ENCODE measurements at places on chromosomes 1 and 21.
A peak's percentile ranks its signal among the peaks of the same experiment; 100 is the strongest.

DNA sequence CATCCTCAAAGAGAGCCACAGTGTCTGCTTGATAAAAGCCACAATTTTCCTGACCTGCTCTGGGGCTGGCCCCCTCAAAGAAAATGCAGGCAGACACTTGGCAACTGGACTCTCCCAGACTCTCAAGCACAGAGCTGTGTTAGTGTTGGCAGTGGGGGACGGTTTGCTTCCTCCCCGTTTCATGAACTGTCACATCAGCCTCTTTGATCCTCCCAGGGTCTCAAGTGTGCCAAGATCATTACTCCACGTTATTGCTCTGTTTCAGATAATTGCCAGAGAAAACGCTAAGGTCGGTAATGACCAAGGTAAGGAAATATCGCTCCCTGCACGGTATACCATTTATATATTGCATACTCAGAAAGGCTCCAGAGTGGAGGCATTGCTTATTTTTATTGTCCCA, 138.8 kb downstream of the NTMT2 start:
- no peak for DNase-seq

- DNase-seq, result no peak
Observed at GRCh38 chr1:153428073-153428638, 11.8 kb downstream of the S100A7A start.

- DNase-seq, result no peak
Observed at GRCh38 chr1:51190961-51191360, 45.1 kb upstream of the RNF11 start.

DNA sequence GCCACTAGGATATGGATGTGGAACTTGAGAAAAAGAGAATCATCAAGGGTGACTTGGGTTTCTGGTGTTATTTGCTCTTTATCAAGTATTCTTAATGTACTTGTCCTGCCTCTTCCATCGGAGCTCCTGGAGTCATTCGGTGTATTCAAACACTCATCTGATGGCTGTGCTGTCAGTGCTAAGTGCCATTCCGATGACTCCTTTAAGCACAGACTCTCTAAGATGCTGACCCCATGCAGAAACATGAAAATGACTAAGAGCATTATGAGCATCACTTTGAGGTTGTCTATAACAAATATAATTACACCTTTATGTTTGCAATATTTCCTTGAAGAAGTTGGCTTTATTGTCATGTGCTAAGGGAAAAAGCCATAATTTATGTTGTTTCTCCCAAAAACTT, 11.3 kb upstream of the RPL5 start:
- peak; percentile 41 for DNase-seq

DNA sequence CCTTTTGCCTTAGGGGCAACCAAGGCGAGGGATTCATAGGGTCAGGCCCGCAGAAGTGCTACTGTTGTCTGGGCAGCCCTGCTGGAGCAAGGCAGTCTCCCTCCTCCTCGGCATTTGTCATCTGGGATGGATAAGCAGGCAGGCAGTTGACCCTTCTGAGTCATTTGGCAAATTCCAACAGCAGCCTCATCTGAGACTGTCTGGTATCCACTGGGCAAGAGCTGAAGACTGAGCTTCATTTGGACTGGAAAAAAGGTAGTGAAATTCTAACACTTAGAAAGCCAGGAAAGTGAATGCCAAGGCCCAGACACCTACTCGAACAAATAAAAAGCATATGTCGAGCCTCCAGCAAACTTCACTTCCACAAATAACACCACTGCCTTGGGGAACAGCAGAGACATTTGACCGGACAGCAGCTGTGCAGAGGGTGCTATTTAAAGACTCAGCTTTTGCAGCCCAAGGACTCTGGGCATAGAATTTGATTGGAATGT, 4.0 kb upstream of the ZBTB40 start:
- DNase-seq, result peak; percentile 92

DNA sequence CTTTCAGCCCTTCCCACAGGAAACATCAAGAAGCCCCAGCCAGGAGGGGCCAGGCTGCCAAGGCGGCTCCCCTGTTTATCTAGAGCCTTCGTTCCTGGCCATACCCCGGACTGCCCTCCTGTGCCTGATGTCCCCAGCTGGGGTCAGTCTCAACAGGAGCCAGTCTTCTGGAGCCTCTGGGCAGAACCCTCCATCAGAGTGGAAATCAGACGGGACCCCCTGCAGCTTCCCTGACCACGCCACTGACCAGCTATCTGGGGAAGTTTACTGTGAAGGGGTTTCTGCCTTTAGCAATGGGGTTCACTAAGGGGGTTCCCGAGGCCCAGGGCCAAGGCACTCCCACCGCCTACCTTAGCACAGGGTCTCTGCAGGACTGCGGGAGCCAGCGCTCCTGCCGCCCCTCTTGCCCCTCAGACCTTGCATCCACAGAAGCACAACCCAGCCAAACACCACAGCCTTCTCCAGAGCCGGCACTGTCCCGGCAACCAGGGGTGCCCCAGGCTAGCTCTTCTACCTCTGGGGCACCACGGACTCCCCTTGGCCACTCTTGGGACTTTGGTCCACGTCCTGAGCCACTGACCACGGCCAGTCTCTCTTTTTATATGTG, 3.5 kb upstream of the MTFR1L start:
- DNase-seq, result no peak

DNA sequence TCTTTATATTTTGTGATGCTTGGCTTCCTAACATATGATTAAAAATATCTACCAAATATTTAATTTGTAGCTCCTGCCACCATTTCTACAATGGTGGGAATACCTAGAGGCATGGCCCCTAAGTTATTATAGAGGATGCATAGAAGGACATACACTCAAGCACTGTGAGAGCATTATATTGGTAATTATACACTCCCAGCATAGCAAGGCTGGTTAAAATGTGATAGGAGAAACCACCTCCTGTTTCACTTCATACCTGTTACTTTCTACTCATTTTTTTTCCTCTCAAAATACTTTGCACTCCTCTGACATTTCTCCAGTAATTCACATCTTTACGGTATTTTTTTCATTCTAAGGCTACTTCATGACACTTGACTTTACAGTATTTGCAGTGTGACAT, 92.9 kb downstream of the HS2ST1 start:
- no peak for DNase-seq

DNA sequence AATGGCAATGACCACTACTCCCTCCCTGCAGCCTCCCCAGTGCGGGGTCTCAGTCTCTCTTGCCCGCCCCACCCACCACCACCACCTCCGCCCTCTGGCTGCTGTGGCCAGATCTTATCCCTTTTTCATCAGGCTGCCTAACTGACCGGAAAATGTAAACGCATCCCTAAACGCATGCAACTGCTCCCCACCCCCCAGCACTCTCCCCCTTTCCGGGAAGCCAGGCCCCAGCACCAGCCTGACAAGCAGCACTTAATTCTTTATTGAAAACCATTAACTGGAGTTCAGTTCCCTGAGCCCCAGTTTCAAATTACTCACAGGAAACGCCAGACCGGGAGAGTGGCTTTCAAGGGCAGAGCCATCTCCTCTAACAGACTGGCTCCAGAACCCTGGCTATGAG, 147.7 kb downstream of the DMRTA2 start:
- no peak for DNase-seq

DNA sequence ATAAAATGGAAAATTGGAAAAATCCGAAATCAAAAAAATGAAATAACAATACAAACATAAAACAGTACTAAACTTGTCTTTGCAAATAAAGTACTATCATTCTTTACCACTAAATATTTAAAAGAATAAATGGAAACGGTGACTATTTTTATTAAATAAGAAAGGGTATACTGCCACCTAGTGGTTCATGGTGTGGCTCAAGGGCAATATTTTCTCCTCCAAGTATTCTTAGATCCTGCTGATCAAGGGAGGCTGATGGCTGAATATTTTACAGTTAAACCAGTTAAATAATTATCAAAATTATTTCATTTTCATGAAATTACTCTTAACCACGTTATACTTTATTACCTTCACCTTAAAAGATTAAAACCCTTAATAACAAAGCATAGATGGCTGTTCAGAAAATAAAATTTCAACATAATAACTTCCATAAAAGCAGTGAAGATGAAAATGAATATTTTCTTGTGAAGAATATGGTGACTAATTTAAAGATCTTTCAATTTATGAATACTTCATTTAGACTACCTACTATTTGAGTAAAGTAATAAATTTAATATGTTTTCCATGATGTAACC, 1793.9 kb downstream of the NCAM2 start:
- DNase-seq, result peak; percentile 32

DNA sequence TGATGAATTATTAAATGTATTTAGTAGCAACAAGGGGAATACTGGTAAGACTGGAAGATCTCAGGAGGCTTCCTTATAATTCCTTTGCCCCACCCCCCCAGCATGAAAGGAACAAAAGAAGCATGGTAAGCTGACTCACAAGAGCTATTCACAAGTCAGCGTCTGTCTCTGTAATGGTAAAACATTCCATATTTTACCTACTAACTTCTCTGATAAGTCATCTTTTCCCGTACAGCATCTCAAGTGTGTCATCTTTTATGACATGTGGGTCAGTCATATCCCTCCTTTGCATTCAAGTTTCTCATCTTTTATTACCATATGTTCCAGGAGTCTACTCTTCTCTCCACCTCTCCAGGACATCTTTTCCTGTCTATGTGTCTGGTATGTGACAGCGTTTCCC, 241.3 kb downstream of the PLA2G4A start:
- DNase-seq, result peak; percentile 1

GRCh38 chr1:22830757-22831340, 120.2 kb downstream of the EPHB2 start:
- DNase-seq, result no peak

DNA sequence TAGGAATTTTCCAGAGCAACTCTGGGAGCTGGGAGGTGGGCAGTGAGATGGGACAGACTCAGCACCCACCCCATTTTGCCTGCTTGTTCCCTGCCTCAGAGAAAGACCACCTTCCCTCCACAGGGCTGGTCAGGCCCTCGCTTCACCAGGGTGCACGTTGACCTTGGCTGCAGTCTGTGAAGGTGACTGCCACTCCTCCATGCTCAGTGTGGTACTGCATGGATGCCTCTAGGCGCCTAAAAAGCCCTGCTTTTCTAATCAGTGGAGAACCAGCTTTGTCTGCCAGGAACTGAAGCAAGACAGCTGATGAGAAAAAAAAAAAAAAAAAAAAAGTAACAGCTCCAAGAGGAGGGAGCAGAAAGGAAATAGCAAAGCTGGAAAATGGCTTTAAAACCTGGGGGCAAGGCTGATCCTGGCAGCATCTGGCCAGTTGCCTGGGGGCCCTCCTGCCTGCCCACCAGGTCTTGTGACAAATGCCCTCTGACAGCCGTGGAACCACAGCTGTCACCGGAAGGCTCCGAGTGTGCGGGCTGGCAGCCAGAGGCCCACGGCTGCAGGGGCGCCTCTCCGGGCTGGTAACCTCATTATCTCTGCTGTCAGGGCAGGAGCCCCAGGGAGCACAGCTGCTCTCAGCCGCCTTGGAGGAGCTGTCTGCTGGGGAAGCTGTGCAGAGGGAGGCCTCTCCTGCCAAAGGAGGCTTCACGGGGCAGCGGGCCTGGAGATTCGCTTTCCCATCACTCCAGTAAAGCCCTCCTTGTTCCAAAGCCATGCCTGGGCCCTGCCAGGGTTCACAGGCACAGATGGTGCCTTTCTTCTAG, 13.7 kb downstream of the KIAA1614 start:
- peak; percentile 68 for DNase-seq

DNA sequence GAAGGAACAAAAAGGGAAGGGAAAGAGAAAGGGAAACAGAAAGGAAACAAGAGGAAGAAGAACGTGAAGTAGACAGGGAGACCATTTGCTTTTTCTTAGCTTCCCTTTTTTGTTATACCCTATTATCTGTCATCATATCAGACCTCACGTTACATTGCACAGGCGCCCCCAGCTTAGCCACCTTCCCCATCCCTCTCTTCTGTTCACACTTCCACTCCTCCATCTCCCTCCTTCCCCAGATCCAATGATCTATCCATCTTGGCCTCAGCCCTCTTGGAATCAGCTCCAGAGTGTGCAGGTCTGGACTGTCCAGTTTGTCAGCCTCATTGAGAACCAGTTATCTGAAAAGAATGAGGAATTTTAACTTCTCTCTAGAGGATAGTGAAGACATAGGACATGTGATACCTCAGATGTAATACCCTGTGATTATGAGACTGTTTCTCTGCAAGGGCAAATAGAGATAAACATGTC, 101.1 kb upstream of the ERRFI1 start:
- DNase-seq, result no peak

DNA sequence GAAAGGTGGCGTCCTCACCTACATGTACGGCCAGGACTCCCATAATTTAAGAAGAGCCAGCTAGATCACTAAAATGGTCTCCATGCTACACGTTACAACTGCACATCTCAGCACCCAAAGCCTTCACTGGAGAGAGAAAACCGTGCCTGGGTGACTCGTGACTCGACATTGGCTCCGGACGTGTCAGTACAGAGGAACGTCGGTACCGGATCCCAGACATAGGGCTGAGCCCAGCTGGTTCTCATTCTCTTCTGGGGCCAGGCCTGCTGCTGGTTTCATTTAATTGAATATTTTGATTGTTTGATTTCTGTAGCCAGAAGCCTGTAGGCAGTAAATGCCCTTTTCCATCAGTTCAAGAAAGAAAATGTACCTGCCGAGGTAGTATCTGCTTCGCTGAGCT, 93.1 kb downstream of the HHIPL2 start:
- DNase-seq, result peak; percentile 85

DNA sequence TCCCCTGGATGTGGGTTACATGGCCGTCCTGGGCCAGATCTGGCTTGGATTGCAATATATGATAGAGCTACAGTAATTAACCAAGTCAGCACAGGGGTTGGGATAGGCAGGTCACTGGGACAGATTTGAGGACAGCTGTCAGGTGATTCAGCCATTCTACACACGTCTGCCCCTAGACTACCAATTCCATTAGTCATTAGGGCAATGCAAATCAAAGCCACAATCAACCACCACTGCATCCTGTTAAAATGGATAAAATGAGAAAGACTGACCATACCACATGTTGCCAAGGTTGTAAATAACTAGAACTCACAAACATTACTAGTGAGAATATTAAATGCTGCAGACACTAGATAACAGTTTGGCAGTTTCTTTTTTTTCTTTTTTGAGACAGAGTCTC, 16.0 kb downstream of the C21orf58 start:
- DNase-seq, result peak; percentile 70

GRCh38 chr1:51341876-51342496, 11.6 kb upstream of the TTC39A start:
- peak; percentile 16 for DNase-seq

GRCh38 chr1:77970192-77970591, 8.7 kb downstream of the FUBP1 start:
- peak; percentile 43 for DNase-seq

DNA sequence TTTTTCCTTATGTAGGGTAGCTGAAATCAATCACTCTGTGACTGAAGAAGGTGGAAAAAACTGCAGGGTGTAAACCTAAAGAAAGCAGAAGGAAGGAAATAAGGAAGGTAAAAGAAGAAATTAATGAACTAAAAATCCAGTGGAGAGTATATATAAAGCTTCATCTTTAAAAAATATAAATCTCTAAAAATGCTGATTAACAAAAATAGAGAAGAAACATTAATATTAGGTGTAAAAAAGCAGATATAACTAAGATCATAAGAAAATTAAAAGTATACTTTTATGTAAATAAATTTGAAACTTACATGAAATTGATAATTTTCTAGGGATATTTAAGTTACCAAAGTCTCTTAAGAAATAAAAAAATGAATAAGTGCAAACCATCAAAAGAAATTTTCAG, 159.8 kb downstream of the GALNT2 start:
- no peak for DNase-seq

- DNase-seq, result no peak
Observed at GRCh38 chr1:4969556-4970129, 315.2 kb downstream of the AJAP1 start.
